ENCODE measurements at places on chromosomes 3 and 15. TPM values are rescaled to one million over a fixed set of nuclear protein-coding genes. Genes with fewer than 3 reads are reported as not detected.

The CADPS gene
- not detected for total RNA-seq

The ACAN gene
- not detected for total RNA-seq

The SHF gene
- total RNA-seq, result 2.6 TPM

The KBTBD12 gene
- not detected for total RNA-seq

The NECTIN3 gene
- total RNA-seq, result 93.6 TPM

The ESYT3 gene
- 0.05 TPM for total RNA-seq

The SLC9C1 gene
- 0.79 TPM for total RNA-seq

The GNB4 gene
- 0.10 TPM for total RNA-seq

The ADAMTS9 gene
- total RNA-seq, result 0.05 TPM

The ARHGAP31 gene
- 0.93 TPM for total RNA-seq

The TMC3 gene
- not detected for total RNA-seq

The RHOV gene
- 6.0 TPM for total RNA-seq

The CYP11A1 gene
- 0.57 TPM for total RNA-seq

The MESP2 gene
- total RNA-seq, result 0.20 TPM

The FRMD5 gene
- total RNA-seq, result 27.2 TPM

The PDE8A gene
- total RNA-seq, result 37.8 TPM

The MBD4 gene
- total RNA-seq, result 15.7 TPM

The CCR8 gene
- not detected for total RNA-seq

The CRTC3 gene
- total RNA-seq, result 20.7 TPM

The INAFM2 gene
- 8.8 TPM for total RNA-seq

The RCCD1 gene
- total RNA-seq, result 38.5 TPM

The TRH gene
- total RNA-seq, result not detected

The PCOLCE2 gene
- total RNA-seq, result 4.4 TPM

The CPNE4 gene
- not detected for total RNA-seq

The RIOX2 gene
- 39.1 TPM for total RNA-seq

The BMF gene
- 1.0 TPM for total RNA-seq

The EIF4A2 gene
- 398 TPM for total RNA-seq

The TNIK gene
- total RNA-seq, result 24.1 TPM

The IQCH gene
- total RNA-seq, result 4.6 TPM

The RGMA gene
- total RNA-seq, result 5.5 TPM

The TM4SF1 gene
- 0.66 TPM for total RNA-seq

The MYLK gene
- 3.8 TPM for total RNA-seq

The FAM81A gene
- 6.6 TPM for total RNA-seq

The ATP8B4 gene
- total RNA-seq, result 0.25 TPM

The REC114 gene
- not detected for total RNA-seq

The PLCB2 gene
- 2.8 TPM for total RNA-seq

The UBXN7 gene
- total RNA-seq, result 67.0 TPM
